ENCODE measurements at places on chromosomes 16 and 17.

DNA sequence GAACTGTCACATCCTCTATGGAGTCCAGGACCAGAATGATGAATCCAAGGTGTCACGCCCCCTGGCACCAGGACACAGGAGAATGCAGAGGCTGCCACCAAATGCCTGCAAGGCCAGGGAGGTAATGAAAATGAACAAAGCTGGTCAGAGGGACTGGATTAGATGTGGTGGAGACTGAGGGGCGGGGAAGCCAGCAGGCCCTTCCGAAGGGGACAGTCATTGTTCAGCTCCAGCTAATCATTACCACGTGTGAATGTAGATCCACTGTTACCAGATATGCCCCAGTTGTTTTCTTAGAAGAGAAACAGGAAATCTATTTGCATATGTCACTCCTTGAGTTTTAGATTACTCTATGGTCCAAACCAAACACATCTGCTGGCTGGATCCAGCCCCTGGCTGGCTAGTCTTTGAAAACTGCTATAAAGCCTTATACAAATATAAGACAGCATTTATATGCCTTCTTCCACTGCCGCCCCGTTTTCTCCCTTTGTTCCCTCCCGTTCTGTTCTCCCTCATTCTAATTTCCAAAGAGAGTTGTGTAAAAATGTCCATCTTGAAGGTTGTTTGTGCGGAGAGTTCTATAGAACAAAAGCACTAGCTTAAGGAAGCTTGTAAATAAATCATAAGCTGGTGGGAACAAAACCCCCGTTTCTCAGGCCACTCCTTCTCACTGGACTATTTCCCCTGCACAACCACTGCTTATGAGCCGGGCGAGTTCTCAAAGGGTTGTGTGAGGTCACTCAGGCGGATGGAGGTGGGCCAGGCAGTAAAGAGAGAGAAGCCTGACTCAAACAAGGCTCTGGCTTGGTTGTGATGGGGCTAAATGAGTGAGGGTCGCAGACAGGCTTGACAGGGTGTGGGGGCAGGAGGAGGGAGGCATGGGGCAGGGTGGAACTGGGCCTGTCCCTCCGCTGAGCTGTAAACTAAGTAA is 14.2 kb downstream of the CRYM start:
- DNase-seq, result peak; percentile 47

DNA sequence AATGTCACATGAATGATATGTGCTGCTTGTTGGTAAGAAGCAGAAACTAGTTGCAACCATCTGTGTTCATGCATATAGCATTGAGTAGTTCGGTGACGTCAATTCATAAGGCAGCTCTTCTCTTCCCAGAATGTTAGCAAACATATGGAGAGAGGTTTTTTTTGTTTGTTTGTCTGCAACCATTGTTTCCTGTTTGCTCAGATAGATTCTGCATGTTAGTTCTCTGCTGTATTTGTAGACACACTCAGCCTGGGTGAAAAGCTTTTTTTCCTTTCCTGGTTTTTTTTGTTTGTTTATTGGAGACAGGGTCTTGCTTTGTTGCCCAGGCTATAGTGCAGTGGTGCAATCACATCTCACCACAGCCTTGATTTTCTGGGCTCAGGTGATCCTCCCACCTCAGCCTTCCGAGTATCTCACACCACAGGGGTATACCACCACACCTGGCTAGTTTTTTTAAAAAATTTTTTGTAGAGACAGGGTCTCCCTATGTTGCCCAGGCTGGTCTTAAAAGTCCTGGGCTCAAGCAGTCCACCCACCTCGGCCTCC is 16.7 kb downstream of the WSB1 start:
- peak; percentile 92 for DNase-seq

DNA sequence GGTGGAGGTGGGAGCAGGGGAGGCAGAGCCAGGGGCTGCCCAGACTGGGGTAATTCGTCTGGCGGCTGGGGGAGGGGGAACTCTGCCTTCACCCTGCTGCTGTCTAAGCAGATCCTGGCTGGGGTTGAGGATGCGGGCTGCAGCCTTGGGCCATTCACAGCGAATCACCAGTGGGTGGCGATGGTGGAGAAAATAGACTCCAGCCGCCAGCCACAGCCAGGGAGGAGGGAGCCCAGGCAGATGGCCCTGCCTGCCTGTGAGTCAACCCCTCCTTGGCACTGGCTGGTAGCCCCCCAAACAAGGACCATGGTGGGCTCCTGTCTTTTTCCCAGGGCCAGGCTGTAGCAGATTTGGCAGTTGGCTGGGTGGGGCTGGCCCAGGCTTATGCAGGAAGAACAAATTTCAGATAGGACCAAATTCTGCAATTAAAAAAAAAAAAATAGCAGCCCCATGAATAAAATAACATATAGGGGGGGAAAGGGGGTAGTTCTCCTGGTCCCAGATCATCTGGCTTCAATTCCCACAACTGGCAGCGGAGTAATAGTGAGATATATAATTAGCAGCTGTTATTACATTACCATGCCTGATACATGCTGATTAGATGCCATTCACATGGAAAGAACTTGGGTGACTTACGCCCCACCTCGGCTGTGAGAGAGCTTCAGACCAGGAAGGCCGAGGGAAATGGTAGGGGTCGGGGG is 41.5 kb upstream of the CDH5 start:
- no peak for DNase-seq

GRCh38 chr17:45581860-45582259 is 91.3 kb upstream of the PLEKHM1 start:
- DNase-seq, result no peak

GRCh38 chr17:50947782-50948543 is 81.8 kb upstream of the TOB1 start:
- DNase-seq, result no peak

DNA sequence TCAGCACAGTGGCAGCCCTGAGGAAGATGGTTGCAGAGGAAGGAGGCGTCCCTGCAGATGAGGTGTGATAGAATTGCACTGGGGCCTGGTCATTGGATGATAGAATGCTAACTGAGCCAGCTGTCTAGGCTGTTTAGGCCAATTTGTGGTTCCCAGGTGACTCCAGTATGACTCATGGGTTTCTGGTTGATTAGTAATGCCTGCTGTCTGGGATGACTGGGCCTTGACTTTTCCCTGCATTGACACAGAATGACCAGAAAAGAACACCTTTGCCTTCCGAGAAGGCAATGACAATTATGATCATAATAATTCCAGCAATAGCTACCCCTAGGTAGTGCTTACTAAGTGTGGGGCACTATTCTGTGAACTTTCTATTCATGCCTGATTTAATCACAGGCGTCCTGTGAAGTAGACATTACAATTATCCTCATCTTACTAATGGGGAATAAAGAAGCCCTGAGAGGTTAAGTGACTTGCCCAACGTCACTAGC is 31.5 kb downstream of the USP43 start:
- DNase-seq, result no peak

DNA sequence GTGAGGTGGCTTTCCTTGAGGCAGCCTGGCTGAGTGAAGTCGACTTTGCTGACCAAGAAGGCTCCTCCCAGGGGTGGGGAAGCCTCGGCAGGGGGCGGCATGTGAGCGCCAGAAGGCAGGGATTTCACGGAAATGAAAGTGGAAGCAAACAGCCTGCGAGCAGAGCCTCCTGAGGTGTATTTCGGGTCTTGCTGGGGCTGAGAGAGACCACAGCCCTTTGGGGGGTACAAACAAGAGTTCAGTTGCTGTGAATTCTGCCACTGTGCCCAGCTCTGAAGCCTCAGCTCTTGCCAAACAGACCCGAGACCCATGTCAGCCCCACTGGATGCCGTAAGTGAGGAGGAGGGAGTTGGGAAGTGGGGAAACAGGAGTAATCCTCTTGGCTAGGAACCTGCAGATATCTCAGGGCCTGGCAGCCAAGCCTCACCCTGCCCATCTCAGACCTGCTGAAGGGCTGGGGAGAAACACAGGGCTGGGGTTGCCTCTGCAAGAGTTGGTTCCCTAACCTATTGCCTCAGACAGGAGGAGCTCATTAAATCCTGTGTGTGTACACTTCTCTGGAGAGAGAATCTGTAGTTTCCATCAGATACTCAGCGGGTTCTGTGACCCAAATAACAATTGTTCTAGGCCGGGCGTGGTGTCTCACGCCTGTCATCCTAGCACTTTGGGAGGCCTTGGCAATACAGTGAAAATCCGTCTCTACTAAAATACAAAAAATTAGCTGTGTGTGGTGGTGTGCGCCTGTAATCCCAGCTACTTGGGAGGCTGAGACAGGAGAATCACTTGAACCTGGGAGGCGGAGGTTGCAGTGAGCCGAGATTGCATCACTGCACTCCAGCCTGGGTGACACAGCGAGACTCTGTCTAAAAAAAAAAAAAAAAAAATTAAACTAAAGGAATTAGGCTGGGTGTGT is at the start of gene IFI35:
TSS of gene IFI35 (plus strand) at position 146 of the 913 bp plus-strand sequence. CDS start at position 310, 164 bp downstream.
- peak; percentile 74 for DNase-seq

DNA sequence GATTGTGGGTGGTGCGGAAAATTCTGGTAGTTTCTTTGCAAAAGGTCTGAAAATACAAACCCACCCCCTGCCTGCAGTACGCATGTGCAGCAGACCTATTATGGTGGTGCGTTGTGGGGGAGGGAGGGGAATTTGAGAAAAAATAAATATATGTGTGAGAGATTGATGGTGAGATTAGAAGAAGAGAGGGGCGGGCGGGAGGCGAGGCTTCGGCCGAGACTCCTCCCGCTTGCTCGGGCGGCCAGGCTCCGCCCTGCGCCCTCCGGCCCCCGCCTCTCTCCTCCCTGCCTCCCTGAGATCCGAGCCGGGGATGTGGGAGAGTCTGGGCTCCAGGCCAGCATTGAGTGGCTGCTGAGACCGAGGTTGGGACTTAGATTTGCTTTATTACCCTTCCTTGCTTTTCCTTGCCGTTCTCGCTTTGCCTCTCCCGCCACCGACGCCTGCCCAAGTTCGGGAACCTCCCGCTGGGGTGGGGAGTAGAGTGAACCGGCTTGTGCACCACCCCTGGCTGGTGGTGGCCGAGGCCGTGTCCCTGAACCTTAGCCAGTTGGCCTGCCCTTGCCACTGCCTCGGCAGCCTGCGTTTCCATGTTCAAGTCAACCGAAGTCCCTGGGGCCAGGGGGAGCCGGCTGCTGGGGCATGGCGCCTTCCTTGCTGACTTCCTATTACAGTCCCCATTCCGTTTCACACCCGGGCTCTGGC is 956 bp upstream of the CHD3 start:
- peak; percentile 99 for DNase-seq

DNA sequence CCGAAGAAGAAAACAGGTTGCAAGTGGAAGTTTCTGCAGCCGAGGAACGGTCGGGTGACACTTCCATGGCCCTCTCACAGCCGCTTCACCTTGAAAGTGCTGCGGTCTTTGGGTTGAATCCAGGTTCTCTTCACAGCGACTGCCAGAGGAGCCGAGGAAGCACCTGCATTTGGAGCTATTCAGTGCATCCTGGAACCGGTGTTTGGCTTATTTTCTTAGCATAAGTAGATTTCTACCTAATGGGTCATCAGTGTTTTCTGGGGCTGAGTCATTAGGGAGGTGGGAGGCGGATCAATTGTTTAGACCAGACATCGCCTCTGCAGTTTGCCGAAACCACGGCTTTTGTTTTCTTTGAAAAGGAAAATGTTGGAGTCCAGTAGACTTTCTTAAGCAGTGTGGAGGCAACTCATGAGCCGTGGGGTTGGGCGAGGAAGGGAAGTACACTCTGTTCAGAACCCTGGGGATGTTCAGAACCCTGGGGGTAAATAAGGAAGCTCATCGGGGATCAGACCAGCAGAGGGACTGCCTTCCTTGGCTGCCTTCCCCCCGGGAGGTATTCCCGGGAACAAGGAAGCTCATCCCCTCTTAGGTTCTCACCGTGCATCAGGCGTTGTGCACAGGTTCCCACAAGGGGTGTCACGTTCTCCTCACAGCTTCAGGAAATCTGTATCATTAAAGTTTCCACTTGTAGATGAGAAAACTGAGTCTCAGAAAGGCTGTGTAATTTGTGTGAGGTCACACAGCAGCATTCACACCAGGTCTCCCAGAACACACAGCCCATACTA is 361.5 kb downstream of the SNX29 start:
- no peak for DNase-seq

GRCh38 chr16:87974178-87974577 is 22.9 kb downstream of the BANP start:
- no peak for DNase-seq

DNA sequence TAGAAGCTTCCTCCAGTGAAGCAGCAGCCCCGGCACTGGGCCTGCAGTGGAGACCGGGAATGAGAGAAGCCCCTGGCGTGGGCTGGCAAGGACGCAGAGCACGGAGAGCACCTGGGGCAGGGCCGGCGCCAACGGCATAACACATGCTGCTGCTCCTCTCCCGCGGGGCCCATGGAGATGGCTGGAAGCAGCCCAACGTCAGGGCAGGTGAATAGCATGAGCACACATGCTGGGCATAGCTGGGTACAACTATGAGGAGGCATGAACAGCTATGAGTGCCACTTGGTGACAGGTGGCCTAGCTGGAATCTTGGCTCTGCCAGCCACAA is 46.4 kb downstream of the IRF8 start:
- no peak for DNase-seq

DNA sequence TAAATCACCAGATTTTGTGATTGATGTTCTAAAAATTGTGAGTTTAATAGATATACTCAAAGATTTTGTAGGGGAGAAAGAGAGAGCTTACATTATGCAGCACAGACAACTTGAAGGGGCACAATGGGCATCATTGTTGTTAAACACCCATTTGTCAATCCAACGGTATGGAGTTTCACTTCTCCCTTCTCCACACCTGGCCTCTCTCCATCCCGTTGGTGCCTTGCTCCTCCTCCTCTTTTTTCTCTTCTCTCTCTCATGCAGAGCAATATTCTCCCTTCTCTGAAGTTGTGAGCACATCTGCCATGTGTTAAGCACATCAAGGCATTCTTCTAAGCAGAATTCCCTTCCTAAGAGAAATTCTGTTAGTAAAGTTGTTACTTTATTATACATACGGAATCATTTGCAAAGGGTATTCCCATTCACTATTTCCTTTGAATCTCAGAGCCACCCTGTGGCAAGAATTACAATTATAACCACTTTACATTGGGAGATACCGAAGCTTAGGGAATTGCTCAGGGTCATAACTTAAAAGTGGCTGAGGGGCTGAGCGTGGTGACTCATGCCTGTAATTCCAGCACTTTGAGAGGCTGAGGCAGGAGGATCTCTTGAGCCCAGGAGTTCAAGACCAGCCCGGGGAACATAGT is 40.5 kb upstream of the SKAP1 start:
- DNase-seq, result peak; percentile 42

DNA sequence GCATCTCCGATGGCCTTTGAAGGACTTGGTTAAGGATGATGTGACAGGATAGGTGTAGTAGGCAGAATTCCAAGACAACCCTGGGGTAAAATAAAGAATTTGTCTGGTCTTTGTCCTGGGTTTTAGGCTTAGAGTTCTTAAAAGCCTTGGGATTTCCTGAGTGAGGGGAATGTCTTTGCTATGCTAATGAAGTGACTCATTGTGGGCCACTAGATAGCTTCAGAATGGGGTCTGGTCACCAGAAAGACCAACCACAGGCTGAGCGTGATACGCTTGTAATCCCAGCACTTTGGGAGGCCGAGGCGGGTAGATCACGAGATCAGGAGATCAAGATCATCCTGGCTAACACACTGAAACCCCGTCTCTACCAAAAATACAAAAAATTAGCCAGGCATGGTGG is 182.8 kb upstream of the TOX3 start:
- DNase-seq, result no peak

GRCh38 chr17:5264893-5265292 is 17.2 kb upstream of the RABEP1 start:
- DNase-seq, result no peak

Data from skin of body (tissue), 3 donors.